ENCODE measurements at places on chromosomes 12 and 14. TPM values are rescaled to one million over a fixed set of nuclear protein-coding genes. Genes with fewer than 3 reads are reported as not detected.
A peak's percentile ranks its signal among the peaks of the same experiment; 100 is the strongest.

DNA sequence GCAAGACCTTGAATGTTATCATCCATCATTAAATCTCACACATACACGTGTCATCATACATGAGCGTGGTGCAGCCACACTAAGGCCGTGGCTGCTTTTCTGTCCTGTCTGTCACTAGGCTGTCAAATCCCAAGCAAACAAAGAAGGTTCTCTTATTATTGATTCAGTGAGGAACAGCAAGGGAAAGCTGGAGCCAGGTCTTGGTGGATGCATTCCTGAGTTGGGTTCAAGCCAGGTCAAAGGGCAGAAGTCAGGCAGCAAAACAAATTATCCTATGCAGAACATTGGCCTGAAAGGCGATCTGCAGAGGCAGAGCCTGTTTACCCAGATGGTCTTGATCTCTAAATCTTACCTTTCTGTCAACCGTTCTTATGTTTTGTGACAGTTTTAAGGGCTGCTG, 252.3 kb downstream of the NEDD1 start:
- DNase-seq, result no peak

- DNase-seq, result no peak
These were observed 7.0 kb upstream of the B4GALNT3 start for GRCh38 chr12:452667-453210.

GRCh38 chr14:67541448-67542387, 8.6 kb downstream of the PLEKHH1 start:
- no peak for DNase-seq

DNA sequence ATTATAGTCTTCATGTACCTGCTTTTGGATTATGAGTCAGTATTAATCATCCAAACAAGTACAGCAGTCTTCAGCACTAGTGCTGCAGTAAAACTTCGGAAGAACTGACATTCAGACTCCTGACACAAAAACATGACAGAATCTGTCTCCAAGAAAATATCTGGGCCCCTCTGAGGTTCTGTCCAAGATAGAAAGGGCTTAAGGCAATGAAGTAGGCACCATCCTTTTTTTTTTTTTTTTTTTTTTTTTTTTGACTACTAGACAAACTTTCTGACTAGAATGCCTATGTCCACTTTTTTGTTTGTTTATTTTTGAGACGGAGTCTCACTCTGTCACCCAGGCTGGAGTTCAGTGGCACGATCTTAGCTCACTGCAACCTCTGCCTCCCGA, 112.5 kb downstream of the MED13L start:
- DNase-seq, result no peak

- no peak for DNase-seq
These were observed 25.4 kb downstream of the PLXNC1 start for GRCh38 chr12:94173660-94174265.

DNA sequence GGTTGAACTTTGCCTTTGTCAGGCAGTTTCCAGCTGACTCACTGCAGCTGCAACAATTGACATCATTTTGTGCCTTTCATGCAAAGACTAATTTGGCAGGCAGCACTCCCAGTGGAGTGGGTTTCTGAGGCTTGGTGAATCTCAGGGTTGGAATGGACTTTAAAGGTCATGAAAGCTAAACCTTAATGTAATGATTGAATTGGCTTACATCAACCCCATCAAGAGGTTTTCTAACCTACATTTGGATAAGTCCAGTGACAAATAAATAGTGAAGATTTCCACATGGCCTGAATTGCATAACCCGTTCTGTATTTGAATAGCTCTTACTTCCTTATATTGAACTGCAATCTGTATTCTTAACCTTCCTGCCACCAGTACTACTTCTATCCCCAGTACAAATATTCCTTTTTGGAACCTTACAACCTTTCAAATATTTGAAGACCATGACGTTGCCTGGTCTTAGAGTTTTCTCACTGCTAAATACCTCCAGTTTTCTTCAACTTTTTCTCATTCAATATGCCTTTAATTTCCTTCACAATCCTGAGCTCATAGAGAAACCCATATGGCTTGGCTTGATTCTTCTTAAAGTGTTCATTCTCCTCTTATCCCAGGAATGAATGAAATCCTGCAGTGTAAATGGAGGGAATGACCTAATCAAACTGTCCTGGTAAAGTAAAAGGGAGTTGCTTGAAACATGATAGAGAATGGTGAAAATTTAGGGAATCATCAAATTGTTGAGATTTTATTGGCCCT, 168.1 kb upstream of the NOVA1 start:
- DNase-seq, result peak; percentile 64

GRCh38 chr14:101563352-101563653, 2.0 kb downstream of the DIO3 start:
- no peak for DNase-seq

- DNase-seq, result peak; percentile 64
These were observed 127.7 kb upstream of the MAX start for GRCh38 chr14:65229748-65230728.

DNA sequence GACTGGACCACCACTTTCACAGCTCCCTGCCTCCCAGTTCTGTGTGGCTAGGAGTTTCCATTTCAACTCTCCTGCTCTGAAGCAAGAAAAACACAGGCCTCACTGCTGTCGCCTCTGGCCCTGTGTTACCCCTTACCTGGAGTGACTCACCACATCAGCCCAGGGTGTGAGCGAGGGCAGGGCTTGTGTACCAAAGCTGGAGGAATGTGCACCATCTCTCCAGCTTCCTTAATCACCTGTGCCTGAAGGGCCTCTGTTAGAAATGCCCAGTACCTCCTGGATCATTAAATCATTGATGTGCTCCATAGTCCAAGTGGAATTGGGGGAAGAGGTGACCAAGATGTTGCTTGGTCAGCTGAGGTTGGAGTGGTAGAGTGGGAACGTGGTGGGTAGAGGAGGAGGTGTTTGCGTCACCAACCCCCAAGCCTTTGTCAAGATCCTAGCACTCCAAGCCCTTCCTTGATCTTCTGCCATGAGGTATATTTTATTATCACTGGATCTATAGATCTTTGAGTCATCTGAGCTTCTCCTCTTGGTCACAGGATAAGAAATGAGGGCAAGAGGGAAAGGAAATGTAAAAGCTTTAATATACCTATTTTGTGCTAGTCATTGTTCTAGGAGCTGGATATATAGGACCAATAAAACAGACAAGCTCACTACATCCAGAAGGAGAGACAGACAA, 51.3 kb downstream of the SSPN start:
- no peak for DNase-seq

- no peak for DNase-seq
These were observed 60.3 kb downstream of the PPHLN1 start for GRCh38 chr12:42386308-42386707.

- no peak for DNase-seq
These were observed 145.4 kb upstream of the FKBP4 start for GRCh38 chr12:2649201-2650030.

GRCh38 chr12:50032854-50033581, 7.7 kb upstream of the RACGAP1 start:
- DNase-seq, result peak; percentile 47

GRCh38 chr12:122265476-122265875, 818 bp downstream of the VPS33A start:
- no peak for DNase-seq

Gene ZNF385A
- total RNA-seq, result 10.7 TPM

Gene MEG3
- total RNA-seq, result 24.7 TPM

Gene NEUROD4
- not detected for total RNA-seq

Gene PRKAB1
- 9.3 TPM for total RNA-seq

Gene NKX2-1
- total RNA-seq, result not detected

Gene SLC7A8
- 11.6 TPM for total RNA-seq

Gene HCAR3
- total RNA-seq, result not detected

Gene RBM23
- total RNA-seq, result 37.8 TPM

Gene ATP2A2
- total RNA-seq, result 3,087 TPM

All from Right ventricle myocardium superior (tissue), 1 donor.